ENCODE measurements at places on chromosomes 5 and 9.

GRCh38 chr9:125239631-125240597 lies 1.2 kb downstream of the HSPA5 start:
- DNase-seq, result no peak

DNA sequence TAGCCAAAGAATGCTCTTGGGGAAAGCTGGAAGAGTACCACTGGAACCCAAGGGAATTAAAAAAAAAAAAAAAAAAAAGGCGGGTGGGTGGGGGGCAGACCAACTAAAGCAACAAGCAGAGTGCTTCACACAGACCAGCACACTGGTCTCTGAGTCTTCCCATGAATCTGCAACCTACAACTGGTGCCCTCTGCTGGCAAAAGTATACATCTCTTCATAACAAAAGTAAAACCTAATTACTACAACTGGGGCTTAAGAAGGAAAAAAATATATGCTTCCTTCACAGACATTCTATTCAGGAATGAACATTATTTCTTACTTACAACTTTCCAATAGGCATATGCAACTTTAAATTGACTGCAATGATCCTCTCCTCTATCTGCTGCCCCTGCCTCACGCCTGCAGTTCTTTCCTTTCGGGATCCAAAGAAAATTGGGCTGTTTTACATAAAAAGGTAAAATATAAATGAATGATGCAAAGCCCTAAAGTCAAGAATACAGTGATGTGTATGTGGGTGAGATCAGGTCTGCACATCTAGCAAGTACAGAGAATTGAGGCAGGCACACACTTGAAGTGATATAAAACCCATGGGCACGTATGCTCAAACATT lies 7.2 kb upstream of the KLHL3 start:
- DNase-seq, result no peak

DNA sequence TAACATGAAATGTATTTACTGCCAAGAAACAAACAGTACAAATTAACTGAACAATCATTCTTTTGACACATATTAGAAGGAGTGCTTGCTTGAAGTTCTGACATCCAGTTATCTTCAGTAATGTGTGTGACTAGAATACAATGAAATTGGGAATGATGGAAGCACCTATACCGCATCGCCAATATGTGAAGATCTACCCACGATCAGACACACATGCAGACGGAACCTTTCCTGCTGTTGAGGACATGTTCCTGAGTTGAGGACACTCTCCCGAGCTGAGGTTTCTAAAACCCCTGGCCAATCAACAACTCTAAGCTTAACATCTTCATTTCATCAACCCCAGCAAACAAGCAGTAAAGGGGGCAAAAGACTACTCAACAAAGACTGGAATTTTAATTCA lies at the start of gene OR13C3:
TSS of gene OR13C3 (minus strand) at position 101 of the 400 bp plus-strand sequence. CDS start 133 bp downstream, outside the sequence.
- no peak for DNase-seq

DNA sequence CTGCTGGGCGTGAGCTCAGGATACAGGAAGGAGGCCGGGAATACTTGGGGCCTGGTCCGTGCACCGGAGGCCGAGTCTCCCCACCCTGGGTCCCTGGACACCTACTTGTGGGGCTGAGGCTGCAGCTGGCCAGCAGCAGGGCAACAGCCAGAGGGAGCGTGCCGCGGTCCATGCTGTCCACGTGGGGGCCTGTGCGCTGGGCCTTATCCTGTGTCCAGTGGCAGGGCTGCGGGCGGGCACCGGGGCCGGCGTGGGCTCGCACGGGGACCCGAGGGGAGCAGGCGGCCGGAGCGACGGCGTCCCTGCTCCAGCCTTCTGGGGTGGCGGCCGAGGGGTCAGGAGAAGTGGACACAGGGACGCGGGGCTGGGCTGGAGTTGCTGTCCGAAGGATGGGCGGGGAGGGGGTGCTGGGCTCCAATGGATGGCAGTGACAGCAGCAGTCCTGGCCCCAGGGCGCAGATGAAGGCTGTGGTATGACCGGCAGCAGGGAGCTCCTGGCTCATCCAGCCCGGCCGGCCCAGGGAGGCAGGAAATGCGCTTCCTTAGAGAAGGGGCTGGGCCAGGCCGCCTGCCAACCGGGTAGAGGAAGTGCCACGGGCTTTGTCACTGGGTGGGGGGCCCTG lies at the start of gene ENG:
TSS of gene ENG (minus strand) at position 475 of the 623 bp plus-strand sequence. CDS start at position 172, 303 bp downstream.
- DNase-seq, result no peak

DNA sequence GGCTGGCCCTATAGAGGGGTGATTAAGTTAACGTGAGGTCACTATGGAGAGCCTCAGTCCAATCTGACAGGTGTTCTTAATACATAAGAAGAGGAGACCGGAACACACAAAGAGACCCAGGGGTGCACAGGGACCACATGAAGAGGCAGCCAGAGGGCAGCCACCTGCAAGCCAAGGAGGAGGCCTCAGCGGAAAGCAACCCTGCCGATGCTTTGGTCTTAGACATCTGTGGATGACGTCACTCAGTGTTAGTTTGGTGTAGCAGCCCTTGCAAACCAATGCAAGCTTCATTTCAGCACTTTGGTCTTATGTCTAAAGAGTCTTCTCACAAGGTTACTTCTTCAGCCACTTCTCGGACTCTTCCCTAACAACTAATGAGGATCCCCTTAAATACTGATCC lies 47.6 kb upstream of the GRHPR start:
- DNase-seq, result no peak

DNA sequence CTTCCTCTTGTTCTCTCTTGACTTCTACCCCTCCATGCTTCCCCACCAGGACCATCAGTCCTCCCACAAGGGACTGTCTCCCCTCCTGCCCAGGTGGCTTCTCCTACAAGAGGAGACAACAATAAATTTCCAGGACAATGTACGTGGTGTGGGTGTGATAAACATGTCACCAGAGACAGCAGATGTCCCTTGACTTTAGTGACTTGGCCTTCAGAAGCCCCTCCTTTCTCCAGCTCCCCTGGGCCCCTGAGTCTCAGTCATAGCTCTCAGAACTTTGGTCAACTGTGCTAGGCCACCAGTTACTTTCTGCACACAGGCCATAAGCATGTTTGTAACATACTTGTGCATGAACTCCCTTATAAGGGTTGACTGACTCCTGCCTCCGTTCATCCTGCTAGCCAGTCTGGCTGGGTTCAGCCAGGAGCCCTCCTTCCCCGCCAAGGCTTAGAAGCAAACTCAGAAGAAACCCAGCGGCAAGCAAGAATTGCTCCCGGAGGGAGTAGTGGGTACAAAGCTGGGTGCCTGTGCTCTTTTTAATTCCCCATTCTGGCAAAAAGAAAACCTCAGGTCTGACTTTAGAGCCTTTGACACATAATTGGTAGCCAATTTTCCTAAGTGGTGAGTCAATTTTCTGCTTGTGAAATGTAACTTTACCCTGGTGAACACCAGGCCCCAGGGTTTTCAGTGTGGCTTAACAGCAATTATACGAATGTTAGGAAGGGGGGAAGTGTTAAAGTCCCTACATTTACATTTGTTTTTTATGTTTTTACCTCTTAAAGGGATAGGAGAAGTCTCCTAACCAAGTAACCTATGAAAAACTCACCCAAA lies 49.2 kb downstream of the EBF1 start:
- no peak for DNase-seq

GRCh38 chr5:36346896-36347690 lies 45.4 kb upstream of the RANBP3L start:
- no peak for DNase-seq
